ENCODE measurements at places on chromosomes 13 and 19.

GRCh38 chr19:38389101-38389925, 816 bp downstream of the SPRED3 start:
- DNase-seq: no peak

DNA sequence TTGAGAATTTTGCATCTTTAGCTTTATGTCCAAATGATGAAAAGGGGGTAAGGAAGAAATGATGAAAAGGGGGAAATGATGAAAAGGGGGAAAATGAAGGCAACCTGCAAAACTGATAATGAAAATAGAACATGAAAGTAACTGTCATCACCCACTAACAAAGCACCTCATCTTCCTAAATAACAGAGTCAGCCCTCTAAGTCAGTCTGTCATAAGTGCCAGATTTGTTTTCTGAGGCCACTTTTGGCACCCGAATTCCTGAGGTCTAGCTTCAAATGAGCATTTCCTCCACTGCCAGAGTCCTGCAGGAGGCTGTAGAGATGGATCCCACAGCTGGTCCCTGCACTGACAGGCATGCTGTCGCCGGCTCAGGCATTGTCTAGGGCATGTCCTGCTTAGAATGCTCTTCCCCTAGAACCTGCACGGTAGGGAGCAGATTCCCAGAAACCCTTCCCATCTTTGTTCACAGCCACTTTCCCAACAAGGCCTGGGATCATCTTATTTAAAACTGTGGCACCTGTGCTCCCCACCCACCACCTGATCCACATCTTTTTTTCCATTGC, 25.3 kb downstream of the RAP2A start:
- no peak for DNase-seq

GRCh38 chr19:30083125-30083681, 141.2 kb downstream of the URI1 start:
- no peak for DNase-seq

- no peak for DNase-seq
These were observed 91.1 kb downstream of the STOML3 start for GRCh38 chr13:38899571-38899970.

- DNase-seq: no peak
These were observed 17.4 kb downstream of the KLK2 start for GRCh38 chr19:50890422-50891252.

DNA sequence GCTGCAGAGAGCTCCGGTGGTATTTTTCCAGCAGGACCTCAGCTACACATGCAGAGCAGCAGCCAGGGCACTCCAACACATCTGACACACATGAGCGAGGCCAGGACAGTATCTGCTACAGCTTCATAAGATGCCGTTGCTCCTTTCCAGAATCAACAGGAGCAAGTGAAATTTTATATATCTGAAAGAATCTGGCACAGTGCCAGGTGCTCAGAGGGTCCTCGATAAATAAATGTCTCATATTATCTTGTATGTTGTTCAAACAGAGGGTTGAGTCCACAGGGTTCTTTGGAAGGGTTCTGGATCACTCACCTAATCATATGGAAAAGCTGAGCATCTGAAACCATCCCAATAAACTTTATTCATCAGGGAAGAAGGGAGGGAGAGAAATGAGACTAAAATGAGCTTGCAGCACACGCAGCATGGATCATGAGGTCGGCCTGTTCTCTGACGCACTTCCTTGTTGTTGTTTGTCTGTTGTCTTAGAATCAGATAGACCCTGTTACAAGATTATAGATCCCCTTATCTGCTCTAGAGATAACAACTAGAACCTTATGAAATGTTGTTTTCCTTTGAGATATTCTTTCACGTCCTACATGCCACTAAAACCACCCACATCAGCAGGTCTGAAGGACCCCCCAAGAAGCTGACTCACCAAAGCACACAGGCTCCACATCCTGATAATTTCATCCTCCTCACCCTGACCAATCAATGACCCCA, 3.2 kb upstream of the METTL21C start:
- no peak for DNase-seq

- no peak for DNase-seq
These were observed at the start of gene DIRAS1 for GRCh38 chr19:2720777-2721569. TSS of gene DIRAS1 (minus strand) at chr19:2721372. CDS start at chr19:2717806, 3,566 bp downstream.
